ENCODE measurements at places on chromosomes 3 and 15.

- DNase-seq: no peak
These were observed 299.5 kb downstream of the GAP43 start for GRCh38 chr3:115922681-115923347.

- DNase-seq: no peak
These were observed 131.6 kb upstream of the CMC1 start for GRCh38 chr3:28109829-28110228.

GRCh38 chr3:118949113-118949760, 85.4 kb downstream of the IGSF11 start:
- DNase-seq: no peak

DNA sequence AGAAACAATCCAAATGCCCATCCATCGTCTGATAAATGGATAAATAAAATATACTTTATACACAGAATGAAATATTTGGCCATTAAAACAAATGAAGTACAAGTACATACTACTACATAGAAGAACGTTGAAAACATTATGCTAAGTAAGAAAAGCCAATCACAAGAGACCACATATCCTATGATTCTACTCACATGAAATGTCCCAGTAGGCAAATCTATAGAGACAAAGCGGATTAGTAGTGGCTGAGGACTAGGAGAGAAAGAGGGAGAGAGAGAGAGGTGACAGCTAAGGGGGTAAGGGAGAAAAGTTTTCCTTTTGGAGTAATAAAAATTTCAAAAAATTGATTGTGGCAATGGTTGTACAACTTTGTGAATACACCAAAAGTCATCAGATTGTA, 147.0 kb downstream of the GREM1 start:
- DNase-seq: no peak

GRCh38 chr3:117303443-117303842, 593.9 kb downstream of the TUSC7 start:
- no peak for DNase-seq

DNA sequence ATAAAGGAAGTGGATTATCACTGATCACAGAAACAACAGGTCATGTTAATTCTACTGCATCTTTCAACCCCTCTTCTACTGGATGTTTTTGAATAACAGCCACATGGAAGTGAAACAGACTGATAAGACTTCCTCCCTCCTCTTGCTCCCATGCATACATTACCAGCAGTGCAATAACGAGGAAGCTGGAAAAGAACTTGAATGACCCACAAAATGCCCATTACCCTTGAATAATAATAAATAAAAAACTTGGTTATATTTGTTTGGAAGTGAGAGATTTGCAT, 51.6 kb downstream of the RARB start:
- DNase-seq: no peak

GRCh38 chr15:72873379-72874233, 90.0 kb upstream of the ADPGK start:
- no peak for DNase-seq

DNA sequence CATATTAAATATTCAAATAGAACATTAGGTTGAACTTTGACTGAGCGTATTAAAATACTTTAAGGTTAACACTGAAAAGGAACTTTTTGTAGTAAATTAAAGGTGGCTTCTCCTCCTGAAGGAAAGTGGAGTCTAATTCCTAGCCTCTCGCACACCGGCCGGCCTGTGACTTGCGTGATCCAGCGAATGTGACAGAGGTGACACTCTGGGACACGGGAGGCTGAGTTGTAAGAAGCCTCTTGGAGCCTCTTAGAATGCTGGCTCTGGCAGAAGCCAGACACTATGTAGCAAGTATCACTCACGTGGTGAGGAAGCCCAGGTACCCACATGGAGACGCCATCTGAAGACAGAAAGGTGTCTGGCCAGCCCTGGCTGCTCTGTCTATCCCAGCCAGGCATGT, 64.9 kb upstream of the NSMCE3 start:
- DNase-seq: no peak

DNA sequence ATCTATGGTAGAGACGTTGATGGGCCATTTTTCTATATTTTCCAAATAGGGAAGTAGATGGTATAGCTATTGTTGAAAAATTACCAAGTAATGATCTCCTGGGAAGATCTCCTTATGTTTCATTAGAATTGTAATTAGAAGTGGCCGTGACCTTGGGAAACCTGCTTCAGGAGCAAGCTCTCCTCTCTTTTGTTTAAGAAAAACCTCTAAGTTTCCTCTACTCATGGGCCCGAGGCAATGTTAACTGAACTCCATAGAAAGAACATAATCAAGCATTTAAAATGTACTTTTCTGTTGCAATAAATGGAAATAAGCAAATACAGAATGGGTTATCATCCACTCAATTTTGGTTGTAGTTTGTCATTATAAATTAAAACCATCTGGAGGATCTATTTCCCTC, 511.2 kb upstream of the MDFIC2 start:
- DNase-seq: no peak

DNA sequence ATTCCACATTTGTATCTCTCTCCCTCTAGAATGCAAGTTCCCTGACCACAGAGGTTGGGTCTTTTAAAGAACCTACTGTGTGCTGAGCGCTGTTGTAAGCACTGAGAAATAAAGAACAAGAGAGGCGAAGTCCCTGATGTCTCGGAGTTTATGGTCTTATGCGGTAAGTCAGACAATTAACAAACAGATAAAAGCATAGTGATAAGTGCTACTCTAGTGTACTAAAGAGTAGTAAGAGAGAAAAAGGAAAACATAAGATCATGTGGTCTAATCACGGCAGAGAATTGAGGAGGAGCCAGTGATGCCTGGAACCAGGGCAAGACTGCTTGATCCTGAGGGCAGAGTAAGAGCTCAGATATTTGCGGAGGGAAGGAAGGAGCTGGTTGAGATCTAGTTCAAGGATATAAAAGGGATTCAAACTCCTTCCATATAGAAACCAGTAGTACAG, 29.8 kb upstream of the TSC22D2 start:
- no peak for DNase-seq

DNA sequence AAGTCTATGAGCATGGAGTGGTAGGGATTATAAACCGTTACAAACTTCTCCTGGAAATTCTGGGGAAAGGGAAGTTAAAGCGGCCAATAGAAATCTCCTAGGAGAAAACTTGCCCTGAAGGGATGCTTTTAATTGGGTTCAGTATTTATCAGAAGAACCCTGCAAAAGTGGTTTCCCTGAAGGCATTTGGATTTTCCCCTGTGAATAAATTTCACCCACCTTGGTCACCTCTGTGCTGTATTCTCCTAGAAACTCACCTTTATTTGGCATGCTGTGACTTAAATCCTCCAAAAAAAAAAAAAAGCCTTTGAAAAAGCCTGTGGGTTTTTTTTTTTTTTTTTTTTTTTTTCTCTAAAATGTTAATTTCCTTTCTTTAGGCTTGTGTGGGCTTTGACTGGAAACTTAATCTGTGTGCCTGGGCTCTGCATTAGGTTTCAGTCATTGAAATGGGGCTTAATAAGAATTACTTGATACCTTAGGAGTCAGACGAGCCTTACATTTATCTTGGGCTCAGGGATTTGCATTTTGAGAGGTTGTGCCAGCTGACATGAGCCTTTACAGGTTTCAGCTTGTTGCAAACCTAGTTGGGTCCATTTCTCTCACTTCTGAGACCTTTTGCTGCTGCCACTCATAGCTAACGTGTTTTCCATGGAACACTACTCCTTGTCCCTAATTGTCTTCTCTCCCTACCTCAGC, 22.0 kb downstream of the TGFBR2 start:
- no peak for DNase-seq

DNA sequence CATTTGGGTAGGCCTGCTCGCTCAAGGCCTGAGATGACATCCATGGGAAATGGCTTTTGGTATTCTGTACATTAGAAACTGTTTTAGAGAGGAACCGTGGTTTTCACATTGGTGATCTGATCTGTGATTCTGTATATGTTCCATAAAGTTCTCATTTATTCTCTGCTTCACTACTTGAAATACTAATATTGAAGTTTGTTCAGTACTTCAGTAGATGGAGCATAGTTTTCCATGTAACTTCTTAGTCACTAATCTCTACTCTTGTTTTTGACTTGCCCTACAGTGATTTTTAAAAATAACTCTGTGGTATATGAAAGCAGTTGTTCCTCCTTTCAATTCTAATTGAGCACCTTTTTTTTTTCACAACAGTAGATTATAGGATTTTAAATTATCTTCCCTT, 66.5 kb downstream of the MBNL1 start:
- no peak for DNase-seq

- DNase-seq: no peak
These were observed 6.0 kb downstream of the IL1RAP start for GRCh38 chr3:190519886-190520285.

DNA sequence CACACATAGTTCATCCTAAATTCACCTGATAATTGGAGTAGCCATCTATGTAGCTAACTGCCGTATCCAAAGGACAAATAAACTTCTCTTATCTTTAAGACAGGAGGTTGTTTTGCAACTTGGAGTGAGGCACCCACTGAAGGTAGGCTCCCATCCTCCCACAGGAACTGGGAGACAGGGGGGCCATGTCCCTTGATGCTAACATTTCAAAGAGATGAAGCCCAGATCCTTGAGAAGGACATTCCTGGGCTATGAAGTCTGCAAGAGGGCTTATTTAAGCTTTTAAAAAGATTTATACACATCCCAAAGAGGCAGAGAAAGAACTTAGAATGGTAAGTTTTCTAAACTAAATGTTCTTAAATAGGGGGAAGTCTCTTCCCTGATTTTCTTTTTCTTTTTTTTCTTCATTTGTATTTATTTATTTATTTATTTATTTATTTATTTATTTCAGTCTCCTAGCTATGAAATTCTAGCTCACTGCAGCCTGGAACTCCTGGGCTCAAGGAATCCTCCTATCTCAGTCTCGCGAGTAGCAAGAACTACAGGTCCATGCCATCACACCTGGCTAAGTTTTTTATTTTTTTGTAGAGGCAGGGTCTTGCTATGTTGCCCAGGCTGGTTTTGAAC, 12.8 kb upstream of the MOBP start:
- DNase-seq: no peak

DNA sequence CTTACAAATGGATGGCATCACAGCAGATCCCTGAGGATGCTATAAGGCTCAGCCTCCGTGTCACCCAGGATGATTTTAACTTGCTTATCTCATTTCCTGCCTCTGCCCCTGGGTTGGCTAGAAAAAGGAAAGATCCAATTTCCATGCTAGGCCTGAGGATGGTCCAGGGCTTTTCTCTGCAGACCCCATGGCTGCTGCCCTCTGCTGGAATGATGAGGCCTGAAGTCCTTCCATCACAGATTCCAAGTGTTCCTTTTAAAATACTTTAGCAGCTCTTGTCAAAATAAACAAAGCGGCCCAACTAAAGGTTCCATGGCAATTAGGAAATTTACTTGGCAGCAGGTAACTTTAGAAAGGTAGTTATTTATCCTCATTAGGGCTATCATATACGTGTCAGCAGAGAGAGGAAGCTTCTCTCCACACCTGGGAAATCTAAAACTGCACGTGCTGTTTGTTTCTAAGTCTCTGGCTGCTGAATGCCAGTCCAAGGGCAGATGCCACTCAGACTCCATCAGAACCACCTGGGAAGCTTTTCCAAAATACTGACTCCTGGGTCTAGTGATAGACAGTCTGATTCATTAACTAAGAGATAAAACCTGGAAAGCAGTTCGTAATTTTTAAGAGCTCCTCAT, 401.9 kb upstream of the IL12A start:
- DNase-seq: no peak

- DNase-seq: no peak
These were observed 63.3 kb upstream of the GATM start for GRCh38 chr15:45441686-45442085.

- DNase-seq: no peak
These were observed 384.3 kb downstream of the CACNA2D3 start for GRCh38 chr3:54506603-54507002.

- DNase-seq: peak; percentile 51
These were observed 472 bp downstream of the BSN start for GRCh38 chr3:49554633-49555265.

DNA sequence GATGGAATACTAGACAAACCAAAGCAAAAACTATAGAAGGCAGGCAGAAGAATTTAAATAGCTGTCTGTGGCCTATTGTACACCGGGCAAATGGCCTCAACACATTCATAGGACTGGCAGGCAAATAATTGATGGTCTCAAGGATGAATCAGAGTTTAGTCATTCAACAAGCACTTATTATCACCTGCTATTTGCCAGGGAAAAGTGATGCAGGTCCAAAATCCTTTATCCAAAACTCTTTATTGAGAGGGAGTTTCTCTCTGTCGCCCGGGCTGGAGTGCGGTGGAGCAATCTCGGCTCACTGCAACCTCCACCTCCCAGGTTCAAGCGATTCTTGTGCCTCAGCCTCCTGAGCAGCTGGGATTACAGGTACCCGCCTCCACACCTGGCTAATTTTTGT, 2.3 kb downstream of the EIF2AK4 start:
- no peak for DNase-seq

DNA sequence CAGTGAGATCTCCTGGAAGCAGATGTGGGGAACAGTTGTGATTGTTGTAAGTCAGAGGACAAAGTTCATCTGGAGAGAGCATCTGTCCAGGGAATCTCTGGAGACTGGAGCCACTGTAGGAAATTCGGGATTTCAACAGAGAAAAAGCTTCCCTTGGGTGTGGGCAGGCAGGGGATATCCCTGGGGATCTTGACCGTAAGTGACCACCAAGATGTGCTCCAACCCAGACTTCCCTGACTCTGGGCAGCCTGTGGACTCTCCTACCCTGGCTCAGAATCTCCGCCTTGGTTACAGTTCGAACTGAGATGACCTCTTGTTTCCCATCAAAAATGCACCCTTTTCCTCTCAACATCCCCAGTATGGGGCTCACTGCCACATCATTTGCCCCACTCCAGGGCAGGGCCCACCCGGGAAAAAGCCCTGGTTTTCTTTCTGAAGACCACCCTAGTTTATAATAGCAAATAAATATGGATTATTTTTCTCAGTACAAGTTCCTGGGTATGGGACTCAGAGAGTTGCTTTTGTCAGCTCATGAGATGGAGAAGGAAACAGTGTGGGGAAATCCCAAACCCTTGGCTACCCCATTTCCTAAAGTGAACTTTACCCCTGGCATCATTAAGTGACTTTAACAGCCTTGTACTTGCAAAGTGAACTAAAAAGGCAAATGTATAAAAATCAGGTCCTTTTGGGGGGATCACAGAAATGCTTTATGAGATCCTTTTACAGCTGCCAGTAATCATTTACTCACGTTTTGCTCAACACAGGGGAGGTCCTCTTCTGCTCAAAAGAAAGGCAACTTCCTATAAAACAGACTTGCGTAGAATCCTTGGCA, 89.9 kb downstream of the CCNL1 start:
- DNase-seq: no peak

DNA sequence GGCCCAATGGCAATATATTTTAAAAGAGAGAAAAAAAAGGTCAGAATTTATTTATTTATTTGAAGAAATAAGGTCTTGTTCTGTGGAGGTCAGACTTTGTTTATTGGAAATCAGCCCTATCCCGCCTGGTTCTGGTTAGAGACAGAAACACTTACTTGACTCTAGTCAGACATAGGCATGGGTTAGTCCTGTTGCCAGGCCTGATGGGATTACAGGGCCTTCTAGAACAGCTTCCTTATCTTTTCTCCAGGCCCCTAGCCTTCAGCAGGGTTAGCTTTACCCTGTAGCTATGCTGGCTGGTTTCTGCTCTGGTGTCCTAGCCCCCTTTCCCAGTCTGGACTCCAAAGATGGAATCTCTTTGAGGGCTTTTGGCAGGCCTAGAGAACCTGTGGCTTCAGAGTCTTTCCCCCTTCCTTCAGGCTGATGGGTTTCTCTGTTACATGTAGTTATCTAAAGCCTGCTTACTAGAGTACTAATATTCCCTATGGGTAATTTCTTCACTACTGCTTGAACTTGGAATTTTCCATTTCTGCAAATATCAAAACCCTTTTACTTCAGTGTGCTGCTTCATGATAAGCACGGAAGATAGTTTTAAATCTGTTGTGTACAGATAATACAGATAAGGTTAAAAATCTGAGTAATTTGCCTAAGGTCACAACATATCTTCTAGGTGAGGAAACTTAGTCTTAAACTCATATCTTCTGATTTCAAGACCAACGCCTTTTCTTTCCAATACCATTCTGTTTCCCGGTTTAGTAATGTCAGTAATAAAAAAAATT, 10.6 kb downstream of the IREB2 start:
- no peak for DNase-seq
